ENCODE measurements at places on chromosomes 13 and 19. TPM values are rescaled to one million over a fixed set of nuclear protein-coding genes. Genes with fewer than 3 reads are reported as not detected.

DNA sequence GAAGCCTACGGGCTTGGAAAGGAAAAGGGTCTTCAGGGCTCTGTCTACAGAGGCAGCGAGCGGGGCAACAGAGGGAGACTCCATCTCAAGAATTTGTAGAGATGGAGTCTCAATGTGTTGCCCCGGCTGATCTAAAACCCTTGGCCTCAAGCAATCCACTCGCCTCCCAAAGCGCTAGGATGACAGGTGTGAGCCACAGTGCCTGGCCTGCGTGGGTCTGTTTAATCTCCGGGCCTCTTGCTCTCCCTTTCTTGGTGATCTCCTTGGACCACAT, 8.1 kb downstream of the RPS9 start:
- DNase-seq: no peak

DNA sequence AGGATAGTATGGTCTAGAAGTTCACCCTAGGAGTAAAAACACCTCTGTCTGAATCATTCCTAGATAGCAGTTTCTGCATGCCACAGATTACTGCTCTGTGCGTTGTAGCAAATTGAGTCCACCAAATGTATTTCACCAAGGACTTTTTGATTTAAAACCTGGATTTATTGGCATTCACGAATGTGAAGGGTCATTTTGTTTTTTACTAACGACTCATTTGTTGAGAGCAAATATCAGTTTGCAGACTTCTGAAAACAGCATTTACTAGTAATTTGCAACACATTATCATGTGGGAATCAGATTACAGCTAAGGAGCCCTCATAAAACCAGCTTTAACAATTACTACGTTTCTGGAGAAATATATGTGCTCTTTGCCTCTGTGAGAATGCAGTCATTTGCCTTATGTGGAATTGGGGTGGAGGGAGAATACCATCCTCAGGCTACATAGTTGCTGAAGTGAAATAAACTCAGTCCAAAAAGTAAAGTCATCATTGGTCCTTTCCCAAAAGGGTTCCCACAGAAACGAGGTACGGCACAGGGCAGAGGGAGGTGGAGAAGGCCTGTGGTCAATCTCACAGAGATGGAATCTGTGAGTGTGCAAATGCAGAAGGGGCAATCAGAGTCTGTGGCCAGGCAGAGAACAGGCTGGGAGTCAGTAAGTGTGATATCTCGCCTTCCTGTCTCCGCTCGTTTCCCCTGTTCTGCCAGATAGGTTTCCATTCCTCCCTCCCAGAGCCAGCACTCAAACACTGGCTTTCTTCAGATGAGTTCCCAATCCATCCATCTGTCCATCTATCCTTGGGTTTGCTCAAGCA, 63.1 kb downstream of the DLEU7 start:
- no peak for DNase-seq

DNA sequence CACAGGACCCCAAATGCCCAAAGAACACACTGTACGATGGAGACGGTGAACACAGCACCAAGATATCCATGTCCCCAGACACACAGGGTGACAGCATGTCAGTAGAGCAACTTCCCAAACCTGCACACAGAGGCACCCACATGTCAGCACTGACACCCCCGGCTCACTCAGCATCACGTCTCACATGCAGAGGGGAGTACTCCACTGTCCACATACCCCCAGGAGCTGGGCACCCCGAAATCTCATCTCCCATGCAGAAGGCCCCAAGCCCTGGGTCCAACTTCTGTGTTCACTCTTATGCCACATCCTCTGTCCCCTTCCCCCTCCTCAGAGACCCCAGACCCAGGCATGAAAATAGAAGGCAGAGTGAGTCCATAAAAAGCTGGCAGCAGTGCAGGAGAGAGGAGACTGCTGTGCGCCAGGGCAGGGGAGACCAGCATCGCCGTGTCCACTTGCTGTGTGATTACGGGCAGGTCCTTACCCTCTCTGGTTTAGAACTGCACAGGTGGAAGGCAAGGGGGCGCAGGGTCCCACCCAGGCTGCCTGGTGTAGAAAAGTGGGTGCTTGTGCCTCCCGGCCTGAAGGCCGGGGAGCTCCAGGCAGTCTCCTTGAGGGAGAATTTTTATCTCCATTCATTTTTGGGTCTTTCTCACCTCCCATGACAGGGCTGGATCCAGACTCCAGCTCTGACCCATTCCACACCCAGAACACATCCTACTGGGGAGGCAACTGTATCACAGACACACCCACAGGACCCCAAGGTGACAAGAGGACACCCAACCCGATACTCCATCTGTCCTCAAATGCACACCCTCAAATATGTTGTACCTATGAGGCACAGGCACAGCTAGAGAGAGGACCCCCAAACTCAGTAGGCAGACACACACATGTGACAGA, 17.0 kb downstream of the ERFL start:
- DNase-seq: no peak

- DNase-seq: no peak
These were observed 15.7 kb upstream of the PGLS start for GRCh38 chr19:17495639-17496296.

DNA sequence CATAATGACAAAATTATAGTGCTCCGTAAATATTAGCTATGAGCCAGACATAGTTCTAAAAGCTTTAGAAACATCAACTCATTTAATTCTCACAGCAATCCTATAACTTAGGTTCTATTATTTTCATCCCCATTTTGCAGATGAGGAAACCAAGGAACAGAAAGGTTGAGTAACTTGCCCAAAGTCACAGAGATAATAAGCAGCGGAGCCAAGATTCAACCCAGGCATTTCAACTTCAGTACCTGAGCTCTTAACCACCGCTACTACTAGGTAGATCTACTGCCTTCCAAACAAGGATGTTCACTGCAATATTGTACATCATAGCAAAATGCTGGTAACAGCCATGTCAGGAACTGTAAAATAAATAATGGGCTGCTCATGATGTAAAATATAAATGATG, 39.9 kb downstream of the ELF1 start:
- no peak for DNase-seq

GRCh38 chr13:91112201-91112923, 235.1 kb upstream of the MIR17HG start:
- DNase-seq: no peak

GRCh38 chr19:35143818-35144217, 763 bp downstream of the FXYD7 start:
- DNase-seq: no peak

Gene SYNGR4
- not detected for total RNA-seq

Gene PDE4C
- total RNA-seq: 0.61 TPM

Gene AMER2
- total RNA-seq: not detected
